NCI-H1930 (cell line): ENCODE measurements at places on chromosomes 1 and 21.

GRCh38 chr1:207920444-207921021 lies 9.6 kb upstream of the CD34 start:
- DNase-seq: no peak

GRCh38 chr1:16981269-16981849 lies 939 bp upstream of the MFAP2 start:
- no peak for DNase-seq

- no peak for DNase-seq
Observed at GRCh38 chr1:219339466-219339865, 165.8 kb downstream of the LYPLAL1 start.

GRCh38 chr1:48007047-48007446 lies 9.9 kb upstream of the TRABD2B start:
- no peak for DNase-seq

- no peak for DNase-seq
Observed at GRCh38 chr1:11175461-11175860, 13.7 kb upstream of the ANGPTL7 start.
